ENCODE measurements at places on chromosomes 4 and X. TPM values are rescaled to one million over a fixed set of nuclear protein-coding genes. Genes with fewer than 3 reads are reported as not detected.

Gene MAP9
- 3.5 TPM for total RNA-seq

Gene MAGEA2B
- not detected for total RNA-seq

Gene CFI
- 1.6 TPM for total RNA-seq

Gene SGMS2
- total RNA-seq, result 5.4 TPM

Gene ENPEP
- total RNA-seq, result 0.27 TPM

Gene PAGE4
- total RNA-seq, result not detected

Gene FAM9B
- not detected for total RNA-seq

Gene GAGE12H
- not detected for total RNA-seq

Gene CXorf58
- under 0.01 TPM for total RNA-seq

Gene ATP1B4
- total RNA-seq, result not detected

Gene TLR2
- 3.5 TPM for total RNA-seq

Gene HTR2C
- total RNA-seq, result under 0.01 TPM

Gene ZDHHC15
- total RNA-seq, result 2.2 TPM

Gene UGT2A1
- total RNA-seq, result not detected

Gene TCEAL7
- total RNA-seq, result 0.27 TPM

Gene TMPRSS11D
- not detected for total RNA-seq

Gene SHROOM2
- under 0.01 TPM for total RNA-seq

Gene CLCN5
- total RNA-seq, result 2.2 TPM

Gene PASD1
- not detected for total RNA-seq

Gene CCKAR
- total RNA-seq, result not detected
